ENCODE measurements at places on chromosomes 7 and 10. TPM values are rescaled to one million over a fixed set of nuclear protein-coding genes. Genes with fewer than 3 reads are reported as not detected.

DNA sequence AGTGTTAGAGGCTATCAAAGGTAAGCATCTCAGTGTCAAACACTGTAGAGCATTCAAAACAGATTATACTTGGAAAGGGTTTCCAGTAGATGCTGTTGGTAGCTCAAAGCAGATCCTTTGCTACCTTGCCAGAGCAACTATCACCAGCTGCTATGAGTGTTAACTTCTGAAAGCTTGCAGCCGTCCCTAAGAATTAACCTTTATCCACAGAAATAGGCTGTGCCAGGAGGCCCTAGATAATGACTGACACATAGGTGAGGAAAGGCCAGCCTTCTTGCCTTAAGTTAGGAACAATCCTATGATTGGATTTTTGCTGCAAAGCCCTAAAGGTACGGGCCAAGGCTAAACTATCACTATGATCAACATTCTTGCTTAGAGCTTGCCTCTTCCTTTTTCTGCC is 263.2 kb downstream of the DGKB start:
- DNase-seq = no peak

DNA sequence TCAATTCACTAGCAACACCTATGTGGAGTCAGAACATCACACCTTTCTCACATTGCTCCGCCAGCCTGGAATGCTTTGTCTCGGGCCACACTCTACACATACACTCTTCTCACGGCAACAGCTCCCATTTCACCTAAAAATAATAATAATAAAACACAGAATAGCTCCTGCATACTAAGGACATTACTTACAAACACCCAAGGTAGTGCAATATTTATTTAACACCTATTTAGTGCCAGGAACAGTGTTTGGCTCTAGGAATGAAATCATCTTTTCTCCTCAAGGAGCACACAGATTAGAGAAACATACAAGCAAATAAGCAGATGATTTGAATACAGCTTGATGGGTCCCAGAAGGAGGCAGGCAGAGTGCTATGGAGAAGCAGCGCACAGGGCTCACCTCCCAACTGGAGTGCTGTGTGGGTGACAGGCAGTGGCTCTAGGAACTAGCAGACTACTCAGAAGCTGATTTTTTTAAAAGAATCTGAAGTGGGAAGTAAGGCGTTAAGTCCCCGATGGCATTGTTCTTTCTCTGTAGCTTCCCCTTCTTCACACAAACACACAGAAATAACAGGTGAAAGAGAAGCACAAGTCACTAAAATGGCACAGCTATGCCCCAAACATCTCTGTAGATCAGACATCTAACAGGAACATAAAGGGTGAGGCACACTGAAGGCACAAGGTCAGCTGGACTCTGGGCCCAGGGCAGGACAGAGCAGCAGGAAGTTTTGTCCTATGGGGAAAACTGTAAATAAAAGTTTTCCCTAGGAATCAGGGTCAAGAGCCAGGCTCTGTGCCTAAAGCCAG is 16.7 kb downstream of the USP6NL start:
- no peak for DNase-seq

GRCh38 chr10:116098411-116099022 is 174.5 kb downstream of the GFRA1 start:
- DNase-seq = no peak

DNA sequence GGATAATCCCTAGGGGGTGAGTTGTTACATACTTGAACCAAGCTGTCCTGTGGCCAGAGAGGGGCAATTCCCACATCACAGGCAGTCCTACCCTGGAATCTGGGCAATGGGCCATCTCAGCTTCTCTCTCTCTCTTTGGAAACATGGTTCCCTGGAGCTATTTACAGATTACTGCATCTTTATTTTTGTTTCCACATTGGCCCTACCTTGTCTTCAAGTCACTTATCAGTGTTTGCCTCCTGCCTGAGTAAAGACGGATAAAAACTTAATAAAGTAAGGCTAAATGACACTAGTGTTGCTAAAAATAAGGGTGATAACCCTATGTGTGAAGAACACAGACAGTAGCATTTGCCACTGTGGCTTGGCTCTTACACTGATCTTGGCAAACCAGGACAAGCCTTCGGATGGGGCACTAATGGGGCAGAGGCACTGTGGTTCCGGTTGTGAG is 228.2 kb downstream of the GFRA1 start:
- no peak for DNase-seq

- no peak for DNase-seq
These were observed 22.2 kb downstream of the FAM20C start for GRCh38 chr7:214410-215212.

DNA sequence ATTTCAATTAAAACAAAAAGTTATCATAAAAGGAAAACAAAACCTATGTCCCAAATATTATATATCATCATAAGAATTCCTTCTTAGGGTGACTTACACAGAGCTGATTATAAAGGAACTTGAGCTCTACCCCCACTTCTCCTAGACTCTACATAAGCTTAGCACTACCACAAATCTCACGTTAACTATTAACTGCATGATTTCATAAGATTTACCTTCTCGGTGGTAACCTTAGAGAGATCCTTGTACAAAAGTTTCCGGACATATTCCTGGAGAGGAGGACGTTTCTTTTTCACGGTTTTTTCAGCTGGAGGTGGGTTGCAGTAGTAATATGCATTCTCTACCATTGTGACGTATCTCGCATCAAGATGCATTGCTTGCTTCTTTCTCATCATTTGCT is 83.7 kb downstream of the UPF2 start:
- DNase-seq = no peak

DNA sequence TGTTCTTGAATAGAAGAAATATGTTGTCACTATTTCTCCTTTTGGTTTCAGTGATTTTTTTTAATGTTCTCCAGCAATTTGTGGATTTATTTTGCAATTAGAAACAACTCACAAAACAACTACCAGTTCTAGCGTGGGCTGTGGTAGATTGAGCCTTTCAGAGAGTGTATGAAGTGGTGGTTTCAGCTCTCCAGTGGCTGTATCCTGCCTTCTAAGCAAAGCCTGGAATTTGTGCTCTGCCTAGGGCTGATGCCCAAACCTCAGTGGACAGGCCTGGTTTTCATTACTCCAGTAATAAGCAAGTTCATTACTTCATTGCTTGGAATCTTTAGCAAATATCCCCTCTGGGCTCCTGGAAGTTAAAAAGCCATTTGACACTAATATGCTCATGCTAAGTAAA is 35.9 kb downstream of the APBB1IP start:
- no peak for DNase-seq

GRCh38 chr7:138064856-138065357 is 11.4 kb upstream of the AKR1D1 start:
- no peak for DNase-seq

- DNase-seq = no peak
These were observed 381.0 kb upstream of the NRP1 start for GRCh38 chr10:33715303-33715975.

DNA sequence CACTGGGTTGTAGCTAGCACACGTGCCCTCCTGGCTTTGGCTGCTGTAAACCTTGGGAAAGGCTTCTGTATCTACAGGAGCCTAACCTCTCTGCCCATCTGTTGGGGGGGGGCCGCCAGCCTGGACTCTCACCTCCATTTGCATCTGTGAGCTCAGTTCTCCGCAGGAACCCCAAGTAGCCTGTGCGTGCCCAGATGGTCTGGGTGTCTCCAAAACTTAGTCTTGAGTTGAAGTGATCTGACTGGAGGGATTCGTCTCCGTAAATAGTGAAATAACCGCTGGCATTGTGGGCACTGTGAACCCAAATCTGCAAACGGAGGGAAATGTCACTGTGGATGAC is 147.9 kb downstream of the ZMYND11 start:
- no peak for DNase-seq

DNA sequence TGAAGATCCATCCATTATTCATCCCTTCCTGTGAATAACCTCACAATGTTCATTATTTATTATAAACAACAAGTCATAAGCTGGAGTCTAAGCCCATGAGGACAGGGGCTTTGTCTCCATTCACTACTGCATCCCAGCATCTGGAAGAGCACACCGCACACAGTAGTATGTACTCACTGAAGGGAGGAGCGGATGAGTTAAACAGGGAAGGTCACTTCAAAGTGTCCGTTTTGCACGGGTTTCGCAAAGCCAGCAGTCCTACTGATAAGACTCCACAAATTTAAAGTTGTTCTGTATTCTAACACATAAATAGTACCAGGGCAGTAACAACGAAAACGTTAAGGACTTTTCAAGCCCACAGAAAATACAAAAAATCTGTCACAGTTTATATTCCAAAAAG is 167.9 kb downstream of the PARD3 start:
- DNase-seq = no peak

DNA sequence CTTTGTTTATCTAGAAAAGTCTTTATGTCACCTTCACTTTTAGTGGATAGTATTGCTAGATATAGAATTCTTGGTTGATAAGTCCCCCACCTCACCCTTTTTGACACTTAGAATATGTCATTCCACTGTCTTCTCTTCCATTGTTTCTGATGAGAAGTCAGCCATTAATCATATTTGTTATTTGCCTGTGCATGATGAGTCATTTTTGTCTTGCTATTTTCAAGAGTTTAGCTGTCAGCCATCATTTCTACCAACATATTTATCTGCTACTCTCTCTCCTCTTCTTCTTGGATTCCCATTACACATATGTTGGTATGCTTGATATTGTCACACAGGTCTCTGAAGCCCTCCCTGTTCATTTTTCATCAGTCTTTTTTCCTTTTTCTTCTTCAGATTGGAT is 160.8 kb upstream of the TCF7L2 start:
- DNase-seq = no peak

- DNase-seq = no peak
These were observed 473.7 kb upstream of the PODXL start for GRCh38 chr7:132030086-132030568.

DNA sequence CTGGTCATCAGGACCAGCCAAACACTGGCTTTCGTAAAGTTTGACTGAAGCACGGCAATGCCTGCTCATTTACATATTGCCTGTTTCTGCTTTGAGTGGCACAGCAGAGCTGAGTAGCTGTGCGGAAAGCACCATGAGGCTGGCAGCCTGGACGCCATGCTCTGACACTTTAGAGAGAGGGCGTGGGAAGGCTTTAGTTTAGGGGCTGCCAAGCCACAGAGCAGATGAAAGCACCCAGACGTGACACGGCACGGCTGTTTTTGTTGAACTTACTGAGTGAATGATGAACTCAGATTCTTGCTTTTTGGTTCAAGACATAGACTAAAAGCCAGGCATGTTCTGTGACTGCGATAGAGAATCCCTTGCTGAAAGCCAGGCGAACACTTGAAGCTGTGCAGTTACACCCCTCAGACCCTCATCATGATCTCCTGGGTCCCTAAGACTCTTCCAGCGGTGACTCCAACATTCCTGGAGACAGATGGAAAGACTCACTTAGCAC is 182.1 kb downstream of the ZMYND11 start:
- DNase-seq = peak; percentile 56

- DNase-seq = no peak
These were observed 50.1 kb upstream of the PRKAR1B start for GRCh38 chr7:776992-777727.

DNA sequence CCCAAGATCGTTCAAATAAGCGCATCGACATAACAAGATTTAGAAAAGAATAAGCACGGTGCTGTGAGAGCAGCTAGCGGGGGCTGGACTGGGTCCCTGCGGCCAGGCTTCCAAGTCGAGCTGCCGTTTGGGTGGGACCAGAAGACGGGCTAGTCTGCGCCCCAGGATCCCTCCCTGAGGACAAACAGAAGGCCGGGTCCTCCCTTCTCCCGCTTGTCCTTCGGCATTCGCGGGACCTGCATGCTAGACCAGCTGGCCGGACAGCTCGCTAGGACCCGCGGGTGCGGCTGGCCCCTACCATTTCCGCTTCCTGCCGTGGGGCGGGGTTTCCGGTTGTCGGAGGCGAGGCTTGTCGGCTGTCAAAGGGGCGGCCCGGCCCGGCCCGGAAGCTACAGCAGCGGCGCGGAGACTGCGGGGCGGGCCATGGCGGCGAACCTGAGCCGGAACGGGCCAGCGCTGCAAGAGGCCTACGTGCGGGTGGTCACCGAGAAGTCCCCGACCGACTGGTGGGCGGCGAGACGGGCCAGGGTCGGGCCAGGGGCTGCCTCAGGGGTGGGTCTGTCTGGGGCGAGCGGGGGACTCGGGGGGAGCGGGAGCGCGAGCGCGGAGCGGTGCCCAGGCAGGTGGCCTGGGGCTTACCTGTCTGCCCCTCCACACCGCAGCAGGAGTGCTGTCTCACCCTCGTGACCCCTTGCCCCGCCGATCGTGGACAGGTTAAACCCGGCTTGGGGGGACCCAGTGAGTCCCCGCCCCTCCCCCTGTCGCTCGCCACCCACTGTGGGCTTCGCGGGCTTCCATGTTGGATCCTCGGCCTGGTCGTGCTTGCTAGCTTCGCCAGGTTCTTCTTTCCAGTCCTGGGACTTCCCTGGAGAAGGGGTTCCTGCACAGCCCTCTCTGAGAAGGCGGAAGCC is at the start of gene DBNL:
Gene DBNL, plus strand, starts transcription at position 388 of the 911 bp plus-strand sequence. Its CDS starts 36 bp downstream, at position 424.
- peak; percentile 97 for DNase-seq

DNA sequence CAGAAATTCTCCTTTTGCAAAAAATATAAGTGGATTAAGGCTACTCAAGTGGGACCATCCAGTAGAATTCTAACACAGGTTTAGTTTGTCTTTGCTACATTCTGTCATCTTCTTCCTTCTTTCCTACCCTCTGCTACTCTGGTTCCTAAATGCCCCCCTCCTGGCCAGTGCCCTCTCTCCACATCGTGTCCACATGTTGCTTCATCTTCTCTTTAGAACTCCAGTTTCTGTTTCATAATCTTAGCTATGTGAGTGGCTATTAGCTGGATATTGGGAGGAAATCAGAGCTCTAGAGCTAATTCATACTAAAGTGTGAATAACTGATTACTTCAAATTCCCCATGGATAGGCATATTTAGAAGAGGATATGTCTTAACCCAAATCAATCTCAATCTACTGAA is 528.5 kb downstream of the LRMDA start:
- DNase-seq = no peak

GRCh38 chr10:83012866-83013265 is 1126.4 kb upstream of the GHITM start:
- DNase-seq = no peak

DNA sequence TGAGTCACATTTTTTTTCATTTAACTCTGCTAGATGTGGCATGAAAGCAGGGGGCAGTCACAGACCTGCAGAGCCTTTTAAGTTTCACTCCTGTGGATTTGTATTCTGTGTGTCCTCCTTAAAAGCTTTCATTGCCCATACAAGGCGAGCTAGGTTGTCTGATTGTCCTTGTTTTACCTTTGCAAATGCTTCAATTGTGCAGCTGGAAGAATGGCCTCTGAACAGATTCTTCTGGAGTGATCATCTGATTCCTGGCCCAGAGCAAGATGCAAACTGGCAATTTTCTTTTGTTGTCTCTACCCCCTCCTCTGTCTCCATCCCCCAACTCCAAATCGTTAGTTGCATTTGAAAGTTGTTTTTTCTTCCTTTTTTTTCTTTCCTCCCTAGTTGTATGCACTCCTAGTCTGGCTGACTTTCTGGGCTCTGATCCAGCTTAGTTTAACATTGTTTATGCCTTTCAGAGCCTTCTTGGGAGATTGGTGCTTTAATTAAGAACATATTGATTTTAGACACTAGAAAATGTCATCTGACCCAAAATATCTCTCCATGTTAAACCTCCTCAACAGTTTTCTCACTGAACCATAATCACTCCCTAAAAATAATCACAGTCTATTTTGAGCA is 150.2 kb downstream of the REEP3 start:
- no peak for DNase-seq

Gene IKZF1
- total RNA-seq = 427 TPM

Gene ADCY1
- 52.3 TPM for total RNA-seq

Gene TRIM50
- not detected for total RNA-seq

Gene UNCX
- total RNA-seq = not detected

Gene METTL27
- 1.8 TPM for total RNA-seq

Gene FBXO24
- 2.1 TPM for total RNA-seq

Gene ADRA2A
- total RNA-seq = 0.07 TPM

Gene GIMAP2
- total RNA-seq = 59.4 TPM

Gene RAPGEF5
- 0.46 TPM for total RNA-seq

Gene OR9A2
- total RNA-seq = 0.32 TPM

Gene TAS2R41
- not detected for total RNA-seq

Gene AEBP1
- total RNA-seq = 18.4 TPM

All from activated T-cell treated with anti-CD3 and anti-CD28 coated beads, Interleukin-2, amount 50 U/mL, for 72 hours (primary cell).